ENCODE measurements at places on chromosomes 7 and 10.

GRCh38 chr7:103699032-103699431 lies 253.0 kb upstream of the SLC26A5 start:
- DNase-seq, result no peak

GRCh38 chr7:147245274-147245673 lies 1128.7 kb downstream of the CNTNAP2 start:
- no peak for DNase-seq

DNA sequence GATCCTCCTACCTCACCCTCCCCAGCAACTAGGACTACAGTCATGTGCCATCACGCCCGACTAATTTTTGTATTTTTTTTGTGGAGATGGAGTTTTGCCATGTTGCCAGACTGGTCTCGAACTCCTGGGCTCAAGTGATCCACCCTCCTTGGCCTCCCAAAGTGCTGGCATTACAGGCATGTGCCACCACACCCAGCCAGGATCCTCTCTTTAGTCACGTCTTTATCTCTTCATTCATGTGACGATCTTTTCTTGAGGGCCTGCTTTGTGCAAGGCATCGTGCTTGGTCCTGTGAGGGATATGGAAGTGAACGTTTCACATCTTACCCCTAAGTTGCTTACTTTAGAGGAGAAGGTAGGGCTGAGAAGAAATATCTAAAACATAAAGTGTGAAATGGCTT lies 21.6 kb downstream of the WBP1L start:
- DNase-seq, result no peak

DNA sequence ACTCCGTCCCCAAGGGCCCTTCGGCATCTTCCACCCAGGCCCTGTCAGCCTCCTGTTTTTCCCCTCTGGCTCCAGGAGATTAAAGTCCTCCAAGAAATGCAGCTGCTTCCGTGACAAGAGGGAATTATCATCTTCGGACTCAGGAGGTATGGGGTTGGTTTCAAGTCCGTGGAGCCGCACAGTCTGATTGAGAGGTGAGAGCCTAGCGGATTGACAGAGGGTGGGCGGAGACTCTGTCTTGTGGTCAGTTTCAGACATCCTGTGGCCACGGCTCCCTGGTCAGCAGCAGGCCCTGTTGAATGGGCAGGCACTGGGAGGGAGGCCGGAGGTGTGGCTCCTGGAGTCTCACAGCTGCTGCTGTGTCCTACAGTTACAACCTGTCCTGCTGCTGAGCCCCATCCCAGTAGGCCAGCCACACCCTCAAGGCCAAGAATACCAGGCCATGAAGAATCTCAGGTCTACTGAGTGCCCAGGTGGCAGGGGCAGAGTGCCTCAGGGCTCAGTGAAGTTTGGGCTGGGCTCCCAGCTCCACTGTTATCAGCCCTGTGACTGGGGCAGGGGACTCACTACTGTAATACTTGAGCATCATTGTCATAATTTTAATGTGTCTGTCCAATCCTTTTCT lies 49.3 kb upstream of the ZNF716 start:
- no peak for DNase-seq

GRCh38 chr7:75880242-75880641 lies 1.4 kb downstream of the RHBDD2 start:
- no peak for DNase-seq

GRCh38 chr10:71690094-71690720 lies 29.4 kb downstream of the C10orf105 start:
- no peak for DNase-seq

GRCh38 chr7:122619664-122620063 lies 79.3 kb downstream of the RNF133 start:
- DNase-seq, result no peak

DNA sequence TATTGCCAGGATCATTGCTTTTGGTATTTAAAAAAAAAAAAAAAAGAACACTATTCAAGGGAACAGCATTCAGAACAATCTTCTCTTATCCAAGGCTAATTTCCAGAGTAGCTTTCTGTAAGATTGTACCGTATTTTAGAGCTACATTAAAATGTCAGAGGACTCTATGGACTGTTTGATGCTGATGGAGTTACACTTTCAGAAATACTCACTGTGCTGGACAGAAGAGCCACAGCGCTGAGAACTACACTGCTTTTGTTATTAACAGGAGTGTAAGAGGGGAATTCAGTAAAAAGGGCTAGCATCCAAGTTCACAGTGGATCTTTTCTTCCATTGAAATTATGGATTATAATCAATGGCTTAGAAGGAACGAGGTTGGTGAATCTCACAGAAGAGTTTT lies 247.7 kb downstream of the AHR start:
- DNase-seq, result no peak

GRCh38 chr10:103986360-103986759 lies 19.4 kb downstream of the SLK start:
- no peak for DNase-seq

GRCh38 chr7:27344471-27344870 lies 101.9 kb downstream of the EVX1 start:
- DNase-seq, result no peak

- no peak for DNase-seq
Measured at GRCh38 chr7:112010994-112011393, 195.2 kb downstream of the DOCK4 start.

- no peak for DNase-seq
Measured at GRCh38 chr10:133614830-133615580, 11.6 kb downstream of the FRG2B start.

GRCh38 chr7:82945056-82945455 lies 217.6 kb downstream of the PCLO start:
- DNase-seq, result no peak

GRCh38 chr10:114316744-114317143 lies 77.7 kb downstream of the VWA2 start:
- no peak for DNase-seq

DNA sequence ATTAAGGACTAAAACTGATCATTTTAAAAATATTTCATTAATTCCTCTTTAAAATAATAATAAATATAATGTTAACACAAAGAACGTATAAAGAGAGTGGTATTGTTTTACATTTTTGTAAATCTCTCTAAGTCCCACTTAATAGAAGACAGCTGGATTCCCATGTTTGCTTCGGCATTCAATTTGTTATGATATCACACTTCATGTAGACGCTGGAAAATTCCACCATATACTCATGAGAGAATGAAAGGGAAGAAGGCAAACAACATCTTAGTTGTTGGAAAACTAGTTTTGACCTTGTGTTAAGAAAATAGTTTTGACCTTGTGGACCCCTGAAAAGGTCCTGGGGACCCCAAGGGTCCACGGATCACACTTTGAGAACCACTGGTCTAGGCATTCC lies 85.3 kb upstream of the MGMT start:
- no peak for DNase-seq

DNA sequence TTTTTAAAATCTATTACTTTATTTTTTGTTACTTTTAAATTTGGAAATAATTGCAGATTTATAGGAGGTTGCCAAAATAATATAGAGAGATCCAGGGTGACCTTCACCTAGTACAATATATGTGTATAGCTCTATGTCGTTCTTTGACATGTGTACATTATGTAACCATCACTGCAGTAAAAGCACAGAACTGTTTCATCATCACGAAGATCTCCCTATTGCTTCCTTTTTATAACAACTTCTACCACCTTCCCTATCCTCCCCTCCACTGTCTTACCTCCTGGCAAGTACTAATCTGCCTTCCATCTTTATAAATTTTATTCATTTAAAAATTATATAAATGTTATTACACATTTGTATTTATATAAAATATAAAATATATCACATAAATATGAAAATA lies 251.0 kb downstream of the AUTS2 start:
- no peak for DNase-seq

DNA sequence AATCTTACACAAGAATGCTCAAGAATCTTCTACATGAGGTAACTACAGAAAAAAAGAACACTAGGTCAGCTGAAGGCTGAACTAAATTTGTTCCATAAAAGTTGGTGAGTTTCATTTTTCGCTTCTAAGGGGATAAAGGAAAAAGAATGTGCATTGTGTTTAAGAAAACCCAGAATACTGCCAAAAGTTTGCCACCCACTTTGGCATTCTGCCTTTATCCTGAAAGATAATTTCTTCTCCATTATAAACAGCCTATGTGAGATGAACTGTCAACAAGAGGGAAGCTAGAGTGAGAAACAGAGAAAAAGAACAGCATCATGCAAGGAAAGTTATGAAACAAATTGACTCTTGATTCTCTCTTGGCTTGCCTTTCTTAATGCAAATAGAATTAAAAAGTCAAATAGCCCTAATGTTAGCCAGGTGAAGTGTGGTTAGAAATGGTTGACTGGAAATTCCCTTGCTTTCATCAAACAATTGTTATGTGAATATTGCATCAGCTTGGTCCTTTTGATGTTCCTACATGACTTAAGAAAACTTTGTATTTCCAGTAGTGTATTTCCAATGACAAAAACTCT lies 25.8 kb downstream of the STEAP1 start:
- no peak for DNase-seq

GRCh38 chr7:141648276-141649114 lies 53.5 kb downstream of the DENND11 start:
- no peak for DNase-seq

- no peak for DNase-seq
Measured at GRCh38 chr10:78785991-78786390, 282.8 kb upstream of the ZMIZ1 start.

DNA sequence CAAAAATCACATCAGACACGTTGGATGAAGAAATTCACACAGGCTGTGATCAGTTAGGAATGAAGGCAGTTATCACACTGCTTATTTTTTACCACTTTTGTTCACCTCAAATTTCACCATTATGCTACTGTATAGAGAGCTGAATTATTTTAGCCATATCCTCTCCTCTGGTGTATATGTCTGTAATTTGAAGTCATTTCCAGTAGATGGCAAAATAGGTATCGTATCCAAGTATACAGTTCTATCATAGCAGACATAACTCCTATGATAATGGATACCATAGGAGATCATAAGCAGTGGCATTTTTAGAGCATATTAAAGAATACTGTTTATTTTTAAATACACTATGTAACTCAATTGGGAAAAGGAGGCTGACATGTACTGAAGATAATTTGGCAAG lies 909.7 kb downstream of the DNAJB9 start:
- no peak for DNase-seq

- no peak for DNase-seq
Measured at GRCh38 chr10:921471-922414, 9.8 kb downstream of the LARP4B start.

GRCh38 chr7:25646726-25647413 lies 418.6 kb upstream of the NPVF start:
- no peak for DNase-seq

- DNase-seq, result no peak
Measured at GRCh38 chr7:137835486-137836112, 11.2 kb downstream of the DGKI start.

- no peak for DNase-seq
Measured at GRCh38 chr7:18337048-18337809, 158.3 kb upstream of the HDAC9 start.

GRCh38 chr7:153091477-153091876 lies 331.9 kb downstream of the ACTR3B start:
- DNase-seq, result no peak

GRCh38 chr10:122568551-122568950 lies 8.0 kb downstream of the DMBT1 start:
- DNase-seq, result no peak

GRCh38 chr7:137934941-137935883 lies 66.7 kb downstream of the CREB3L2 start:
- no peak for DNase-seq

GRCh38 chr7:53740971-53741370 lies 705.5 kb downstream of the POM121L12 start:
- DNase-seq, result no peak

DNA sequence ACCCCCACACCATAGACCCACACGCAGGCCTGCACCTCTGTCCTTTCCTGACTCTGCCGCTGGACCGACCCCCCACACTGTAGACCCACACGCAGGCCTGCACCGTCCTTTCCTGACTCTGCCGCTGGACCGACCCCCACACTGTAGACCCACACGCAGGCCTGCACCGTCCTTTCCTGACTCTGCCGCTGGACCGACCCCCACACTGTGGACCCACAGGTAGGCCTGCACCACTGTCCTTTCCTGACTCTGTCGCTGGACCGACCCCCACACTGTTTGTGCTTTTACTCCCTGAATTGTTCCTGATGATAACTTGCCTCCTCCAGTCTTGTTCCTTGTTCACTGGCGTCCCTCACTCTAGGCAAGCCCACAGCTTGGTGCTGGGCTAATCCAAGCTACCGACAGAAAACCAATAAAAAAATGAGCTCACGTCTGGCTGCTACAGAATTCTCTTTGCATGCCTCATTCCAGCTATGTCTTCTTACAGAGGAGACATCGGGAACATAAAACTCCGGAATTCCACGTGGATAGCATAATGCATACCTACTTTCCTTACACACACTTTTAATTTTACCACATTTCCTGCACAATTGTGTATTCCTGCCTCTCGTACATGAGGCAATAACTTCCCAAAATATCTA lies 494.3 kb downstream of the PTPRN2 start:
- no peak for DNase-seq

- no peak for DNase-seq
Measured at GRCh38 chr7:100801833-100802568, 25.3 kb downstream of the EPHB4 start.

- no peak for DNase-seq
Measured at GRCh38 chr7:142602756-142603155, 146.5 kb upstream of the PRSS1 start.

- no peak for DNase-seq
Measured at GRCh38 chr7:157389951-157390730, 53.3 kb downstream of the DNAJB6 start.

DNA sequence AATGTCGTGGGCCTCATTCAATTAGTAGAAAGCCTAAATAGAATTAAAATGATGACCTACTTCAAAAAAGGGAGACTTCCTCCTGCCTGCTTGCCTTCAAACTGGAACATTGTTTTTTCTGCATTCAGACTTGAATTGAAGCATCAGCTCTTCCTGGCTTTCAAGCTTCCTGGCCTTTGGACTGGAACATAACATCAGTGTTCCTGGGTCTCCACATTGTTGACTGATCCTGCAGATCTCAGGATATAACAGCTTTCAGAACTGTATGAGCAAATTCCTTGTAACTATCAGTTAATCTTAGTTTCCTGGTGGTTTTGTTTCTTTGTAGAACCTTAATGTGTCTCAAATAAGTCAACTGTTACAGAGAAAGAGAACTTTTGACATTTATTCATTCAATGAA lies 18.6 kb downstream of the MAGI2 start:
- DNase-seq, result no peak

DNA sequence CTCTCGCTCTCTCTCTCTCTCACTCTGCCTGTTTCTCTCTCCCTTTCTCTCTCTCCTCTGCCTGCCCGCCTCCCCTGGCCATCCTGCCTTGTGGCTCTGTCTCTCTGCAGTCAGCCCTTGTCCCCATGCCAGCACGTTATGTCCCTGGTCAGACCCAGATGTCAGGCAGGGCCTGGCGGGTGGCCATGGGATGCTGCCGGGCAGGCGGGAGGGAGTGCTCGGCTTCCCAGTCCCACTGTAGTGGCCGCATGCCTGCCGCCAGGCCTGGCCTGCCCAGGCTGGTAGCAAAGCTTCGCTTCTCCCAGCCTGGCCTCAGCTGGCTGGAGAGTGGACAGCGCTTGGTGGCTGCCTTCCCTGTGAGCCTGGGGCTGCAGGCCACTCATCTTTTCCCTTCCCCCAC lies 121.5 kb upstream of the ZNF716 start:
- no peak for DNase-seq

GRCh38 chr7:109101332-109101731 lies 531.7 kb downstream of the DNAJB9 start:
- no peak for DNase-seq

Measured in T-helper 17 cell (primary cell).